Brain (organoid and tissue), 16 donors: ENCODE measurements at places on chromosomes 6 and 20. TPM values are rescaled to one million over a fixed set of nuclear protein-coding genes. Genes with fewer than 3 reads are reported as not detected.

The ZSCAN23 gene
- polyA plus RNA-seq: 2.4 TPM

The WFDC5 gene
- polyA plus RNA-seq: not detected

The ZBTB22 gene
- 29.4 TPM for polyA plus RNA-seq

The DSP gene
- 505 TPM for polyA plus RNA-seq

The SCUBE3 gene
- polyA plus RNA-seq: 1.6 TPM
